ENCODE measurements at places on chromosomes 2 and 18. TPM values are rescaled to one million over a fixed set of nuclear protein-coding genes. Genes with fewer than 3 reads are reported as not detected.

The SAG gene
- total RNA-seq: not detected

The SPEG gene
- total RNA-seq: 17.4 TPM

The TPRKB gene
- total RNA-seq: 47.6 TPM

The POTEJ gene
- total RNA-seq: not detected

The MYO5B gene
- total RNA-seq: not detected

The NGEF gene
- 3.2 TPM for total RNA-seq

The FEV gene
- not detected for total RNA-seq

The MAB21L4 gene
- total RNA-seq: not detected

The HOXD10 gene
- total RNA-seq: 2.0 TPM

The RASGRP3 gene
- 4.8 TPM for total RNA-seq

The DTYMK gene
- 102 TPM for total RNA-seq

The DNAJC5G gene
- total RNA-seq: not detected

The PSMA8 gene
- not detected for total RNA-seq
